Cardiac muscle cell (in vitro differentiated cells and primary cell): ENCODE measurements at places on chromosomes 5 and 9.
A peak's percentile ranks its signal among the peaks of the same experiment; 100 is the strongest.

DNA sequence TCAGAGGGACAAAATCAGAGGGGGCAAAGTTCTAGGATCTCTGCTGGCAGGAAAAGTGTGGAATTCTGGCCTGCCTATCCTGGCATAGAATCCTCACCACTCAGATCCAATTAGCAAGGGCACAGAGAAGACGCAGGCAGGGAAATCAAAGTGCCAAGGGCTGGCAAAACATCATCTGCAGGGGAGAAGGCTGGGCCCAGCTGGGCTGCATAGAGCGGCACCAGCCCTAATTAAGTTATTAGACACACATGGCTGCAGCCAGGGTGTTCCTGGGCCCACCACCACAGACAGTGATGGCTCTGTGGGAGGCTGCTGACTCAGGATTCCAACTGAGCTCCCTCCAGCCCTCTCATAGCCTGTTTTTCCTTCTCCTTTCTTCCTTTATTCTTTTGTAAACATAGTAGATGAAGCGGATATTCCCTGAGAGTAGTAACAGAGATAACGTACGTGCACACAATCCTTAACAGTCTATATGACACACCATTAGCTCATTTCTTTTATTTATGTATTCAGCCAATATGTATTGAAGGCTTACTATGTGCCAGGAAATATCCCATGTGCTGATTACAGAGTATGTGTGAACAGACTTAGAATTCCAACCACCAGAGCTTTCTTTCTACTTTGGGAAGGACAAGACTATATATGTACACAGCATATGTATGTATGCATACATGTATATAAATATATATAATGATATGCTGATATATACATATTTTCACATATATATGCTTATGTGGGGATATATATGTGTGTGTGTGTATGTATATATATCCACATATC, 236.1 kb downstream of the ASTN2 start:
- no peak for DNase-seq

GRCh38 chr5:69211200-69211599, 21.8 kb downstream of the CENPH start:
- no peak for DNase-seq

GRCh38 chr5:76811214-76811613, 7.6 kb upstream of the F2RL1 start:
- DNase-seq: no peak

- DNase-seq: no peak
Measured at GRCh38 chr9:99590840-99591239, 230.8 kb upstream of the NR4A3 start.

GRCh38 chr9:8718121-8718725, 918.6 kb upstream of the DMAC1 start:
- DNase-seq: peak; percentile 76

GRCh38 chr5:123438902-123439301, 15.7 kb upstream of the CEP120 start:
- no peak for DNase-seq

DNA sequence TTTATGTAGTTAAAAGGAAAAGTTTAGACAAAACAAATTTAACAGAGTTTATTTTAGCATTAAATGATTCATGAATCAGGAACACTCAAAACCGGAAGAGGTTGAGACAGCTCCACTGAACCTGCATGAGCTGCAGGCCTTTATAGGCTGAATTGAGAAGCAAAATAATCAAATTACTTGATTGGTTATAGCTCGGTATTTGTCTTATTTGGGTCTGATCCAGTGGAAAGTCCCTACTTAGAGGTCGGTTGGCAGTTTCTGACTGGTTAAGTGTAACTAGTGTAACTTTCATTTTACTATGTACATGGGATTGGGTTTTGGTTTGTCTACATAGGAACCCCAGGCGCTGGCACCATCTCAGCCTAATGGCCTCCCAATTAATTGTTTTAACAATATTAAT, 74.1 kb upstream of the PIK3R1 start:
- DNase-seq: no peak

GRCh38 chr5:175870820-175871447, 444 bp upstream of the CPLX2 start:
- DNase-seq: no peak

DNA sequence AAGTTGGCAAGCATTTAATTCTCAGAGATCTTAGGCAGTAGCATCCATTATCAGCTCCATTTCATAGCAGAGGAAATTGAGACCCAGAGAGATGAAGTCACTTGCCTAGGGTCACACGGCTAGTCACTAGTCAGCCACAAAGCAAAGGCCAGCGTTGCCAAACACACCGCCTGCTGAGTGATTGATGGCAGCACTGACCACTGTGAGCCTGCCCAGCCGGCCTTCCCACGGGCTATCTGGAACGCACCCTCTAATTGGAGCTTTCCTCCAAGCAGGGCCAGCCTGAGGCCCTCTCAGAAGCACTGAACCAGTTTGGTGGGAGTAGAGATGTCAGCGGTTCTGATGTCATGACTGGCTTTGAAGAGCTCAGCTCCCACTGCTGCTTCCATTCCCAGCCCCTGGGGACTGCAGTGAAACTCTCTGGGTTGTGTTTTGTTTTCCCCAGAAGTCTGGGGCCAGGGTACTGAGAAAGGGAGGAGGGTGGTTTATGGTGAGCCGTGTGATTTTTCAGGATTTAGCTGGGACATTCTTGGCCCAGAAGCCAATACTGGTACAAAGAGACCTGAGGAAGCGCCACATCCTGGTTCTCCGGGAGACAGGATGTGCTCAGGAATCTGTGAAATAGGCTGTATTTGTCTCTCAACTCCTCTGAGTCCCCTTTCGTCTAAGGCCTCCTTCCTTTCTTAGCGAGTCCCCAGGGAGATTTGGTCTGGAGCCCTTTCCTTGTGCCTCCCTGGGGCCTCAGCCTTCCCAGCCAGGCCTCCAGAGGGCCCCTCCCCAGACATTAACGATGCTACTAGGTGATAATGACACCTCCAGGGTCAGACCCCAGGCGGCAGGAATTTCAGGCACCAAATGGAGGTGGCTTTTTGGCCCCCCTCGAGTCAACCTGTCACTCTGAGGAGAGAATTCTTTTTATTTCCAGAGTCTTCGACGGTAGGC, 44.5 kb downstream of the SPRY4 start:
- DNase-seq: peak; percentile 84

- peak; percentile 94 for DNase-seq
Measured at GRCh38 chr5:472656-473550, 29.9 kb downstream of the EXOC3 start.

DNA sequence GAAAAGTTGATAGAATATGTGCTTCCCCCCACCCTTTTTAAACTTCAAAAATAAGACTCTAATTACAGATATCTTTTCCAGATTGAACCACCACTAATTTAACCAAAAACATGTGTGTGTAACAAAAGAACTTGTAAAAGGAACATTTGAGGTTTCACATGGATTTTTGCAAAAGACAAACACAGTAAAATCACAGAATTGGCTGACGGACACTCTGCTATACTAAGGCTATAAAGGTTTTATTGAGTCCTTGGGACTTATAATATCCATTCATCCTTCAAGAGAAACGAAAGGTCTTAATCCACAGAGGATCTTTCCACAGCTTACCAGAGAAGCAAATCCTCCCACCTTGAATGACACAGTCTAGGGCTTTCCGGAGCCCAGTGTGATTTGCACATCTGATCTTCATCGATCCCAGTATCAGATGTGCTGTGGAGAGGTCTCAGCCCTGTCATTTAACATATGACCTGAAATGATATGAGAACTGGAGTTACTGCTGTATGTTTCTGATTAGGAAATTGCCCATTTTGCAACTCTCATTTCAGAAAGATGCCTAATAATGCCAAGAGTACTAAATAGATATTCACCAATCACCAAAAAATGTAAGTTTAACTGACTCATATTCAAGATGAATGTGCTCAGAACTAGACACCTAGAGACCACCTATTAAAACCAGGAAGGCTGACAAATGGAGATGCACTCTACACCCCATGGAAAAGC, 256.5 kb upstream of the FBXL7 start:
- no peak for DNase-seq

GRCh38 chr5:173888473-173889131, 453 bp downstream of the CPEB4 start:
- peak; percentile 18 for DNase-seq
